Stimulated activated CD8-positive, alpha-beta memory T cell treated with anti-CD3 and anti-CD28 coated beads, Interleukin-7, amount 100 ng/mL, for 1 hour (primary cell): ENCODE measurements at places on chromosomes 2 and 18.

DNA sequence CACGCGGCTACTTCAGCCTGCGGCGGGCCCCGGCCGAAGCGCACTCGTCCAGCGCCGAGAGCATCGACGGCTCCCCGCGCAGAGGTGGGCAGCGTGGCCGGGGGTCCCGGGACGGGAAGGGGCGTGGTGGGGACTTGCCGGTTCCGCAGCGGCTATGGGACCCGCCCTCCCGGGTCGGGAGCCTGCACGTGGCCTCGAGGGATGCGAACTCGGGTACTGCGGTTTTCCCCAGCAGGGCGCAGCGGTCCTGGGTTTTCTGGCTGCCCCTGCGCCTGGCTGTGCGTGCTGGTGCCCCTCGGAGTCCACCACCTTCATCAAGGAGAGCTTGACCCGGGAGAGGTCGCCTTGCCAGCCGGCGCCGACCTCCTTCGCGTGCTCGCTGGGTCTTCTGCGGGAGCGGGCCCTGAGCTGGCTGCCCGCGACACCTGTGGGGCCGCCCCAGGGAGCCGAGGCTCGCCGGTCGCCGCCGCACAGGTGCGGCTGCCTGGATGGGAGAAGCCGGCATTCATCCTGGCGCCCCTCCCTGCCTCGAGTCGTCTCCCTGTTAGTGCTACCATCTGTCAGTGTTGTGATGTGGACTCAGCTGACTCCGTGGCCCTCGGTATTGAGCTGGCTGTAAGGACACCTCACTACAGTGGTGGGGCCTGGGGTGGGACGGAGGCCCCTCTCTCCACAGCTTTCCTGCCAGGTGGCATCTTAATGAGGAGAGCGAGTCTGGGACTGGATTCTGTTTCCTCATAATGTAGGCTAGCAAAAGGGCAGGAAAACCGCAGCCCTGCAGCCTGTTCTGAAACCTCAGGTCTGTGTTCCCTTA is 177.3 kb downstream of the AGAP1 start:
- no peak for DNase-seq

DNA sequence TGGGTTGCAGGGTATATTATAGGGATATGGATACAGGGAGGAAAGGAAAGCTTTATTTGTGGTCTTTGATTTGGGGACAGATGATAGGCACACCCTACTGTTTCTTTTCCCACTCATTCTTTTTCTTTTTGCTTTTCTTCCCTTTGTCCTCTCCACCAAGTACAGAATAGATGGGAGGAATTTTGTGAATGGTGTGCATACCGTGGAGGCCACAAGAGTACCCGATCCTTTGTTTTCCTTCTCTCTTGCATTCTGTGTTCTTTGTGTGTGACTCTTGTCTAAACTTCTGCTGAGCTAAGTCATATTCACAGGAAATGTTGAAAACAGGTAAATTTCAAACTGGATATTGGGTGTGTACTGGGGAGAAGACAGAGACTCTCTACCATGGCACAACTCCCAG is 321.4 kb upstream of the SLC8A1 start:
- no peak for DNase-seq

- DNase-seq: no peak
Measured at GRCh38 chr2:151102226-151102625, 159.4 kb downstream of the RBM43 start.

DNA sequence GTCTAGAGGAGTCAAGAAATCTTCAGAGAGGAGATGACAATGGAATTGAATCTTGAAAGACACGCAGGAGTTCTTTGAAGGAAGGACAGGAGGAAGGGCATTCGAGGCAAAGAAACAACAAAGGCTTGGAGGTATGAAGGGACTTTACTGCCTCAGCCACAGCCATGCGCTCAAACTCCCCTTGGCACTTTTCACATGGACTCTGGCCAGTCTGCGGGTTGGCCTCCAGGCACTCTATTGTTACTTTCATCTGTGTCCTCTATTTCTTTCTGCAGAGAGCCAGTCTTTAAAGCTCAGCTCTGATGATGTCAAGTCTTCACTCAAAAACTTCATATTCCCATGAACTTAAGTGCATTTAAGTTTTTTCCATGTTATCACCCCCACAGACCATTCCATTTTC is 95.4 kb downstream of the ZAP70 start:
- DNase-seq: no peak

GRCh38 chr2:200765139-200765951 is 46.4 kb upstream of the BZW1 start:
- DNase-seq: no peak

DNA sequence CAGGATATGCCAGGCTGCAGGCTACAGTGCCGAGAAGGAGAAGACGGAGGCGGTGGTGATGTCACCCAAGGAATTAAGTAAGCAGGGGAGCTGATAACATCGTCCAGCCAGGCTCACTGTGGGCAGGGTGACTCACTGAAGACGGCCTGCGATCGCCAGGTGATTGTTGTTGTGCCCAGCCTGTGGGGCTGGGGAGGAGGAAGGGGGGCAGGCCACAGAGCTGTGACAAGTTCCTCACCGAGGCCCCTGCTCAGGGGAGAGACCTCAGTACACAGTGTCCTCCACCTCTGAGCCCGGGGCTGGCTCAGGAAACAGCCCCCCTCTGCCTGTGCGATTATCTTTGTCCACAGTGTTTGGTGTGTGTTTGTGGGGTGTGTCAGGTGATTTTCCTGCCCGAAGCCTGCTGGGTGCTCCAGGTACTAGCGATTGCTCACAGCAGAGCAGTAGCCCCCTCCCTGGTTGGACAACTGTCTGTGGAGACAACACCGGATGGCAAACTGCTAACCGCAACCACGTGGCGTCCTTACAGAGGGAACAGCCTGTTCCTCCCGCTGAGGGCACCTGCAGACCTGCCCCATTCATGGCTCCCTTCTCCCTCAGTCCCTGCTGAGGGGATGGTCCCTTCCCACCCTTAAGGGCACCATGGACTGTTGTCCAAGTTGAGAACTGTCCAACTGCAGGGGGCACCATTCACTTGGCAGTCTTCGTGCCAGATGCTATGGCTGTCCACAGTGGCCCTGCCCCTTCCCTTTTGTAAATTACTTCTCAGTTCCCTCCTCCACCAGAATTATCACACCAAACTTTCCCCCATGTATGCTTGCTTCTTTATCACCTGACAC is 95.1 kb downstream of the ZFP36L2 start:
- peak; percentile 56 for DNase-seq

DNA sequence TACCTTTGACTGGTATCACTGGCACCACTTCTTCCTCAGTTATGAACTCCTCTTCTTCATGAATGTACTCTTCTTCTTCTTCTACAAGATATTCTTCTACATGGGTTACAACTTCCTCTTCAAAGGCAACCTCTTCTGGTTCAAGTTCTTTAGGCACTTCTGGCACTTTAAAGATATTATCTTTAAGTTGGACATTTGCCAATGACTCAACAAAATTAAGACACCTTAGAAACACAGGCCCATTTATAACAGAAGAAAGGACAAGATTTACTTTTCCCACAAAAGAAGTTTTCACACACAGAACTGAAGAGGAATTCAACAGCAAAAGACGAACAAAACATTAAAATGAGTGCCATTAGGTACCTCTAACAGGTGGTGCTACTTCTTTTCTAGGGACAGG is 127.3 kb downstream of the TTN start:
- DNase-seq: no peak

DNA sequence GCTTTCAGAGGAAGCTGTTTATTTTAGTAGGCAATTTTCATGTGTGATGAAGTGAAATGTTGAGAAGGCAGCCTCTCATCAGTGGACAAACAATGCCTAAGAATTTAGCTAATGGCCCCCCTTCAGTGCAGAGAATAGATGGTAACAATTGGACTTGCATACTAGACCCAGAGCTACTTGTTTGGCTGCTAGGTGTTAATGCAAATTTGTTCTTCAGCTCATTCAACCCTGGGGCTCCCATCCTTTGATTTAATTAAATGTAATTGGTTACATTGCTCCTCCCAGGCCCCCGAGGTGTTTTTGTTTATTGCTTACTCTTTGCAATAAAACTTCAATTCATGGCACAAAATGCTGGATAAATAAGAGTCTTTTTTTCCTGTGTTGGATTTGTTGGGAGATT is 68.6 kb downstream of the CAMKMT start:
- no peak for DNase-seq

DNA sequence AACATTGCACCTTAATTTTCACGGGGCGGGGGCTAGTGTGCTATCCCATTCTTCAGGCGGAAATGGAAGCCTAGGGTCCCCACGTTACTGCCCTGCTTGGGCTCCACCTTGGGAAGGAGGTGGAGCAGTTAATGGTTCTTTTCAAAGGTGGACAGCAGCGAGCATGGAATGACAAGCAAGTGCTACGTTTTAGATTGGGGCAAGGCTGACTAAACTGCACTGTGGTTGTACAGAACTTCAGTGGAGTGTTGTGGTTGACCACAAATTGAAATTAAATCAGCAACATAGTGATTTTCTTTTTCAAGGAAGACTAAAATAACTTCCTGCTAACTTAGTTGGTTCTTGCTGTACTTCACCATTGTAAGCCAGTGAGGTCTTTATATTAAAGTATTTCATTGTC is 47.0 kb downstream of the CHRNA1 start:
- DNase-seq: no peak

- DNase-seq: no peak
Measured at GRCh38 chr2:155961641-155962040, 370.9 kb downstream of the NR4A2 start.
